ENCODE measurements at places on chromosomes 5 and 9.

- no peak for DNase-seq
Observed at GRCh38 chr9:105656131-105656921, 5.9 kb upstream of the TAL2 start.

DNA sequence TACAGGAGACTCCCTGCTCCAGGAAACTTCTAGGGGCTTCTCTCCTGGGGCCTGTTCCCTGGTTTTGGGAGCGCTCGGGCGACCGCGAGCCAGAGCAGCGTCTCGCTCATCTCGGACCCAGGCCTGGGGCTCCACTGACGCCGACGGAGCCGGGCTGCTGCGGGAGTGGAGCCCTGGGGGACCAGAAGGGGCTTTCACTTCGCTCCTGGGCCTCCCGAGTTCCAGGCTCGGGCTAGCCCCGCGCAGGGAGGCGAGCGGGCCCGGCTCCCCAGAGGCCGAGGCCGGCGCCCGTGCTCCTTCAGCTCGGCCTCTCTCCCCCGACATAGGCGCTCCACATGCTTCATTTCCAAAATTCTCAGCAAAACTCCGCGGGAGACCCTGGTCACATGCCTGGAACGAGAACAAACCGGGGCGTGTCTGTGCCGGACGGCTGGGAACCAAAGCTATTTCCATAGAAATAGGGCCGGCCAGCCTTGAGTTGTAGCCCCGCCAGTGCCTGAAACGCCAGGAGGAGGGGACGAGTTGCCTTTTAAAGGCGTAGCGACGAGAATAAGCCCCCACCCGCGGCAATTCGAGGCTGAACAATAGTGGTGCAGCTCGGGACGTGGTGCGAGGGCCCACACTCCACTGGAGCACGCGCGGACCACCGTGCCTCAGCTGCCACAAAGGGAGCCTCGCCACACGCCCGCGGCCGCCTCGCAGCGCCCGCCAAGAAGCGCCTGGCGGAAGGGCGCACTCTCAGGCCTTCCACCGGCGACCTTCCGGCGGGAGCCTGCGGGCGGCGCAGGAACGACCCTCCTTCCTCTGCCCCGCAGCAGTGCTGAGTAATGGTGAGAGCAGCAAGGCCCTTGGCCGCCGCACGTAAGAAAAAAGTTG is 1.1 kb upstream of the G3BP1 start:
- no peak for DNase-seq

DNA sequence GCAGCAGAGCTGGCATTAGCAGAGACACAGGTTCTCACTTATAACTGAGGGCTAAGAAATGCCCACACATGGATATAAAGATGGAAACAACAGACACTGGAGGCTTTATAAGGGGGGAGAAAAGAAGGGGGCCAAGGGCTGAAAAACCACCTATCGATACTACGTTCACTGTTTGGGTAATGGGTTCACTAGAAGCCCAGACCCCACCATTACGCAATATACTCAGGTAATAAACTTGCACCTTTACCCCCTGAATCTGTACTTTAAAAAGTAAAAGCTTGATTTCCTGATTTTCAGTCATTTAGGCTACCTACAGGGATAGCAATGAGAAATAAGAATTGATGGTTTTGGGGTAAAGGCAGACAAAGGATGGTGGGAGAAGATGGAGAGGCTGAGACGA is 1.9 kb upstream of the MINAR2 start:
- no peak for DNase-seq

DNA sequence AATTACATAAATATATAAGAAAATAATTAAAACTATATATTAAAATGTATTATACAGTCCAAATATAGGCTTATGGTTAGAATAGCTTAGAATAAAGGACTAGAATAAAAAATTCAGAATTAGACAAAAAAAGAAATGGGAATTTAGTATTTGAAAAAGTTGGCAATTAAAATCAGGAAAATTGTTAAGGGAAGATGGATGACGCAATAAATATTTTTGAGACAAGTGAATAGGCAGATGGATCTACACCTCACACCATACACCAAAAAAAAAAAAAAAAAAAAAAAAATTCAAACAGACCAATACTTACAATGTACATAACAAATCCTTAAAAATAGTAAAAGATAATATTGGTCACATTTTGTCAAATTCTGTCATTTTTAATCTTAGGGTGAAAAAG is 200.7 kb downstream of the TMEM232 start:
- DNase-seq = no peak

DNA sequence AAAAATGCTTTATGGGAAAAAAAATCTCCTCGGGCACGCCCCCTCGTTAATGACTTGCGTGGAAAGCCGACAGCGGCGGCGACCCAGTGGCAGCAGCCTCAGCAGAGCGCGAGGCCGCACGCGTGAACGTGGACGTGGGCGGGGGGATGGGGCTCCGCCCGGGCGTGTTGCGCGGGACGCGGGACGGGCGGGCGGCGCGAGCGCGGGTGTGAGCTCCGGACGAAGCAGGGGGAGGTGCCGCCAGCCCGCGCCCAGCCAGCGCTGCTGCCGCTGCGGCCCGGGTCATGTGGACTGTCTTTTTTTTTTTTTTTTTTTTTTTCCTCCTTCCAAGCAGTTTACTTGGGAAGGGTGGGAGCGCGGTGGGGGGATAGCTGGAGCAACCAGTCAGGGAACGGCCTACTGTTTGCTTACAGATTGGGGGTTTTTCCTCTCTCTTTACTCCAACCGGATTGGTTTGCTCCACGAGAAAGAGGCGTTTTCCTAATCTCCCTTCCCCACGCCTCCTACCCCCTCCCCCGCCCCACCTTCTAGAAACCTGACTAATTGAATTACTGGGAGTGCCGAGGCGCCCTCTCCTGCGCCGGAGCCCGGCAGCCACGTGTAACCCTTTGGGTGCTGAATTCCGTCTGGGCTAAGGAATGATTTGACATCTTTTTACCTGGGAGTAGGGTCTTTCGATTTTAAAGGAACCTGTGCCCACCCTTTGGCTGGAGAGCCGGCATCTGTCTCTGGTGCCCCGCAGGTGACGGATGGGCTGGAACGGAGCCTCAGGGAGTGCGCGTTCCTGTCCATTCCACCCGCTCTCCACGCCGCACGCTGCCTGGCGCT is 1.7 kb upstream of the EFNA5 start:
- no peak for DNase-seq

GRCh38 chr9:114279693-114280092 is 43.2 kb upstream of the ORM1 start:
- no peak for DNase-seq

DNA sequence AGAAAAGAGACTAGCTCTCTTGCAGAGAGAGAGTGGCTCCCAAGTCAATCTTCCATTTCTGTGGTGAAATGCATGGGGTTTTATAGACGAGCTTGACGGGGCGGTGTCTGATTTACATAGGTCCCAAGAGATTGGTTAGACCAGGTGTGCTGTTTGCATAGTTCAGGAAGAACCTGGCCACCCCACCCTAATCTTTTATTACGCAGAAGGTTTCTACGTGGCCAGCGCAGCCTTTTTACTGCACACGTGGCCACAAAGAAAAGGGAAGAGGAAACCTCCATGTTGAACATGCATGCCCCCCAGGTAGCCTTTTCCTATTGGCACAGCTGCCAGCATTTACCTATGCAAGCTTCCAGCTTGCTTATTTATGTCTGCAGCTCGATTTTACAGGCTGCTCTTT is 92.1 kb downstream of the CAVIN4 start:
- DNase-seq = no peak
